ENCODE measurements at places on chromosomes 7 and 10. TPM values are rescaled to one million over a fixed set of nuclear protein-coding genes. Genes with fewer than 3 reads are reported as not detected.

MMRN2 gene
- 6.5 TPM for total RNA-seq

DNA sequence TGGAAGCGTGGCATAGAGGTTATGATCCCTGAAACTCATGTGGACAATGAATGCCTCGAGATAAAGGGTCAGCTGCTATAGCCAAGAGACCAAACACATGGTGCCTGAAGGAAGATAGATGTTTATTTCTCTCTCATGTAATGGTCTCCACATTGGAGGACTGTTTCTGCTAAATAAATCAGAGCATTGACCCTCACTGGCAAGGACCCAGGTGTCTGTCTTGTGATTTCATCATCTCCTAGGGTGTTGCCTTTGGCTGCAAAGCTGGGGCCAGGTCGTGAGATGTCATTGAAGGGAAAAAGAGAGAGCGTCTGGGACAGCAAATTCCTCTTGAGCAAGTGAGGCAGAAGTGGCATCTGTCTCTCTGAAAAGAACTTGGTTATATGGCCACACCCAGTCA is 64.6 kb downstream of the JCAD start:
- no peaks in the 10 kb centered on the region for H3K36me3 ChIP-seq
- H3K4me3 ChIP-seq: no peak overlapping the region
- H3K4me1 ChIP-seq: peaks cover 55% of the 10 kb centered on the region
- H3K27ac ChIP-seq: peak overlapping the region; percentile 77

DNA sequence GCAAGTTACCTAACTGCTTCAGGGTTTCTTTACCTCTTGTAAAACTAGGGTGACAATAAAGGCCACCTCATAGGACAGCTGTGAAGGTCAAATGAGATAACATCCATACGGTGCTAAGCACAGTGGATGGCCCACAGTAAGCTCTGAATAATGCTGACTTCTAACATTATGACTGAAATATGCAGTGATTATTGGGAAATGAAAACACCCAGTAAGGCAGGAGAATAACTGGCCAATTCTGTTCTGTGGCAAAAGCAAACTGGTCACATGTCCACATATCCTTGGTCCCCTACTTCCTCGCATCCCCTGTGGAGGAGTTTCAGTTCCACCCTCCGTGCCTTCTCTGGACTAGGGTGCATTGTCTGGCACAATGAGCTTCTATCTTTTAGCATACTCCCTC is 1.4 kb downstream of the CUBN start:
- DNase-seq: no peak
- no peak overlapping the region for H3K27ac ChIP-seq
- no peaks in the 10 kb centered on the region for H3K27me3 ChIP-seq
- no peak overlapping the region for H3K4me3 ChIP-seq

GRCh38 chr10:6398399-6398798 is 181.7 kb downstream of the PRKCQ start:
- no peaks in the 10 kb centered on the region for H3K36me3 ChIP-seq
- DNase-seq: no peak
- H3K27me3 ChIP-seq: peaks cover 9% of the 10 kb centered on the region
- peaks cover 19% of the 10 kb centered on the region for H3K4me1 ChIP-seq

- H3K27me3 ChIP-seq: peaks cover 6% of the 10 kb centered on the region
- no peak overlapping the region for H3K4me3 ChIP-seq
- H3K36me3 ChIP-seq: no peaks in the 10 kb centered on the region
- no peak for DNase-seq
- no peaks in the 10 kb centered on the region for H3K4me1 ChIP-seq
- H3K27ac ChIP-seq: no peak overlapping the region
Observed at GRCh38 chr10:6013413-6014192, 36.3 kb upstream of the IL15RA start.

GRCh38 chr7:157460721-157461120 is 123.9 kb downstream of the DNAJB6 start:
- H3K27ac ChIP-seq: no peak overlapping the region
- no peak overlapping the region for H3K4me3 ChIP-seq
- peaks cover 3% of the 10 kb centered on the region for H3K4me1 ChIP-seq
- no peaks in the 10 kb centered on the region for H3K36me3 ChIP-seq

GRCh38 chr7:7696458-7697119 is 21.8 kb downstream of the RPA3 start:
- no peak for DNase-seq
- no peak overlapping the region for H3K4me3 ChIP-seq
- peaks cover 19% of the 10 kb centered on the region for H3K4me1 ChIP-seq
- no peak overlapping the region for H3K27ac ChIP-seq
- H3K27me3 ChIP-seq: no peaks in the 10 kb centered on the region

GRCh38 chr7:158107806-158108205 is 479.8 kb downstream of the PTPRN2 start:
- peaks cover 6% of the 10 kb centered on the region for H3K36me3 ChIP-seq
- DNase-seq: no peak
- H3K27ac ChIP-seq: no peak overlapping the region
- no peak overlapping the region for H3K4me3 ChIP-seq
- no peaks in the 10 kb centered on the region for H3K4me1 ChIP-seq

CYP2C19 gene
- total RNA-seq: not detected

GRCh38 chr7:35905555-35905954 is 104.7 kb downstream of the SEPTIN7 start:
- DNase-seq: no peak
- no peak overlapping the region for H3K4me3 ChIP-seq
- no peak overlapping the region for H3K27ac ChIP-seq
- H3K36me3 ChIP-seq: peaks cover 22% of the 10 kb centered on the region
- no peaks in the 10 kb centered on the region for H3K4me1 ChIP-seq

SH2B2 gene
- 7.9 TPM for total RNA-seq

- H3K27me3 ChIP-seq: no peaks in the 10 kb centered on the region
- H3K4me3 ChIP-seq: no peak overlapping the region
- H3K4me1 ChIP-seq: peaks cover 18% of the 10 kb centered on the region
- H3K36me3 ChIP-seq: peaks cover 11% of the 10 kb centered on the region
- DNase-seq: no peak
Observed at GRCh38 chr7:135562720-135563119, 5.0 kb downstream of the NUP205 start.

Data from mesothelial cell of epicardium (in vitro differentiated cells).